ENCODE measurements at places on chromosomes 4 and X.

- peak; percentile 37 for DNase-seq
Measured at GRCh38 chr4:22625311-22625710, 67.4 kb upstream of the GBA3 start.

DNA sequence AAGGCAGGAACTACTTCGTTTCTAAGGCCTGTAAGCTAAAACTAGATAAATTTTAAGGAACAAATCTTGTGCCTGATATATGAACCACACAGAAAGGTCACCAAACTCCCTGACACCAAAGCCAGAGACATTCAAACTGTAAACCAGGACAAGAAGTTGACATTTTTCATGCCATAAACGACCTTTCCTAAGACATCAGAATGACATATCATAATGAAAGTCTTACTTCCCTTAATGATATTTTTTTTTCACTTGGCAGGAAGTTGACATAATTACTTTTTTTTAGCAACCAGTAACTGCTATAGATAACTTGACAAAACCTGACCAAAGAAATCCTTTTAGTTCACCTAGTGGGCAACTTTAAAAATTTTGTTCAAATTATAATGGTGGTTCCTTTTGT, 231.5 kb upstream of the AGTR2 start:
- DNase-seq = no peak

GRCh38 chrX:10607233-10607632, 13.2 kb downstream of the MID1 start:
- no peak for DNase-seq

DNA sequence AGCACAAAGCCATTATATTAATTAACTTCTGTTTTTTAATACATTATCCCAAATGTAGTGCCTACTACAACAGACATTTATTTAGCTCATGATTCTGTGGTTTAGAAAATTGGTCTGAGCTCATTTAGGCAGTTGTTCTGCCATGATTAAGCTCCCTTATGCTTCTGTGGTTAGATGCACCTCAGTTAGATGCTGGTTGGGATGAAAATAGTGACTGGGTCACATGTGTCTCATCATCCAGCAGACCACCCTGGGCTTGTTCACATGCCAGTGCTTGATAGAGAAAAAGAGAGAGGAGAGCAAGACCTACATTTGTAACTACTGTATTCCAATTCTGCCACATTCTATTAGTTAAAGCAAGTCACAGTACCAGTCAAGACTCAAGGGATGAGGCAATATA, 376.4 kb upstream of the GNPDA2 start:
- DNase-seq = no peak

GRCh38 chrX:23952984-23953907, 45.4 kb downstream of the CXorf58 start:
- peak; percentile 72 for DNase-seq
